NCI-H446 (cell line): ENCODE measurements at places on chromosomes 1 and 21.

DNA sequence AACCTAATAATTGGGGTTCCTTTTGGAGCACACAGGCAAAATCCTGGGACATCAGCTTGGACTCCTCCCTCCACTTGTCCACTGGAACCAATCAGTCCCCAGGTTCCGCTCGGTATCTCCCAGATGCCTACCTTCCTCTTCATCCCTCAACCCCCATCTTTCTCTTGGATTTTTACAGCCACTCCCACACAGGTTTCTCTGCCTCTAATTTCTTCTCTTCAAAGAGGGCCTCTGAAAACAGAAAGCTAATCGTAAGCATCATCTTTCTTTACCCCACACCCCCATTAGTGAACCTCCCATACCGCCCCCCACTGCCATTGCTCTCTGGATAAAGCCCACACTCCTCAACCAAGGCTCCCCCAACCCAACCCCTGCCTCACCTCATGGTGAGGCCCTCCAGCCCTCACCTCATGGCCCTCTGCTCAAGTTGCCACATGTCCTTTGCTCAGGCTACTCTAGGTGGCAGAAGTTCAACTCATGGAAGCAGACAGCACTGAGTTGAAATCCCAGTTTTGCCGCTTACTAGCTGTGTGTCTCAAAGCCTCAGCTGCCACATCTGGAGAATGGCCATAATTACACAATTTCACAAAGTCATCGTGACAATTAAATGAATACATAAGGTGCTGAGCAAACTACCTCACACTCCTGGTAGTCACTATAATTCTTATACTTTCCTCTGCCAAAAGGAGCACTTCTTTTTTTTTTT lies 18.1 kb upstream of the WASF2 start:
- no peak for DNase-seq

DNA sequence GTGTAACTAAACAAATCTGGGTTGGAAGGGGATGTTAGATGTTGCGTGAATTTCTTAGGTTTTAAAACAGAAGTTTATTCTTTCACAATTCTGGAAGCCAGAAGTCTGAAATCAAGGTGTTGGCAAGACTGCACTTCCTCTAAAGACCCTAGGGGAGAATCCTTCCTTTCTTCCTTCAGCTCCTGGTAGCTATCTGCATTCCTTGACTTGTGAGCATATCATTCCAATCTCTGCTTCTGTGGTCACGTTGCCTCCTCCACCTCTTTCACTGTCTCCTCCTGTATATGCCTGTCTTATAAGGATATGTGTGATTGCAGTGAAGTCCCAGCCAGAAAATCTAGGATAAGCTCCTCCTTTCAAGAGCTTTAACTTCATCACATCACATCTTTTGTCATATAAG lies 7.7 kb downstream of the CHRM3 start:
- no peak for DNase-seq

DNA sequence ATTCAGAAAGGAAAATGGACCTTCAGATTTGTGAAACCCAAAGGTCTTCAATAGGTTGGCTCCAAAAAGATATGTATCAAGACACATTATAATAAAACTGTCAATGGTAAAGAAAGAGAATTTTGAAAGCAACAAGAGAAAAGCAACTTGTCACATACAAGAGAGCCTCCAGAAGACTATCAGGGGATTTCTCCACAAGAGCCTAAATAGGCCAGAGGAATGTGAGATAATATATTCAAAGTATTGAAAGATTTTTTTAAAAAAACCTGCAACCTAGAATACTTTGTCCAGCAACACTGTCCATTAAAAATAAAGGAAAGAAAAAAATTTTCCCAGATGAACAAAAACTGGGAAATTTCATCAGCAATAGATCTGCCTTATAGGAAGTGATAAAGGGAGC lies 869.6 kb upstream of the ADGRL2 start:
- DNase-seq, result no peak

DNA sequence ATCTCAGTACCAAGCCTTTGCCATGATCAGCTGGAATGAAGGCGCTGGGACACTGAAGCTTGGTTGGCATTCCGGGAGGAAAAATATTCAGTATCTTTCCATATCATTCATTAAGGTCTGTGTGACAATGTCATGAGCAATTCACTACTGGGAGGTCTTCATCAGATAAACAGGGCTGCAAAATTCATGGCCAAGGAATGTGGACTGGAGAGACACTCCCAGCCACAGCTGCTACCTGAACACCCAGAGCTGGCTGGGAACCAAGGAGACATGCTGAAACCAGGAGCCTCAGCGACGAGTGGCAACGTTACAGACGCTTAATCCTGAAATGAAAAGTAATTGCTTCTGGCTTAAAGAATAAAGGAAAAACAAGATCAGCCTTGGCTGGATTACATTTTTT lies 30.6 kb upstream of the DDAH1 start:
- DNase-seq, result no peak

DNA sequence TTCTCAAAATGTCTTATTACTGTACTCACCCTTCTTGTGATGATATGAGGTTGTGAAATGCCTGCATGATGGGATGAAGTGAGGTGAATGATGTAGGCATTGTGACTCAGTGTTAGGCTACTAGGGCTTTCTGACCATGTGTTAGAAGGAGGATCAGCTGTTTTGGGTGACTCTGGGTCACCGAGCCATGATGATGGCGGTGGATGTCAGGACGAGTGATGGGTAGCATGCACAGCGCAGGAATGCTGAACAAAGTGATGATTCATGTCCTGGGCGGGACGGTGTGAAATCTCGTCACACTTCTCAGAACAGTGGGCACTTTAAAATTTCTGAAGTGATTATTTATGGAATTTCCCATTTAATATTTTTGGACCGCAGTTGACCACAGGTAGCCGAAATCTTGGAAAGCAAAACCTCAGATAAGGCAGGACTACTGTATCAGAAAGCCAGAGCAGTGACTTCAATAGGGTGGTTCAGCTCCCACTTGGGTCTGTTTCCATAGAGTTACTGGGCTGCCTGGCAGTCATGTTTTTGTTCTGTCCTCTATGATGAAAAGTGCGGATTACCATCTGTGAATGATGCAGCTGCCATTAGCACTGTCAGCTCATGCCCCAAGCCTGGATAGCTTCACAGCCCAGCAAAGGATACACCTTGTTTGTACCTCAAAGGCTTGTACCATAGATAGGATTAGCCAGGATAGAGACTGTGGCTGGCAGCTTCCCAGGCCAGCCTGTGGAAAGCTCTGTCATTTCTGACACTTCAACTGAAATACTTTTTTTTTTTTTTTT lies 26.6 kb downstream of the IL6R start:
- DNase-seq, result no peak

DNA sequence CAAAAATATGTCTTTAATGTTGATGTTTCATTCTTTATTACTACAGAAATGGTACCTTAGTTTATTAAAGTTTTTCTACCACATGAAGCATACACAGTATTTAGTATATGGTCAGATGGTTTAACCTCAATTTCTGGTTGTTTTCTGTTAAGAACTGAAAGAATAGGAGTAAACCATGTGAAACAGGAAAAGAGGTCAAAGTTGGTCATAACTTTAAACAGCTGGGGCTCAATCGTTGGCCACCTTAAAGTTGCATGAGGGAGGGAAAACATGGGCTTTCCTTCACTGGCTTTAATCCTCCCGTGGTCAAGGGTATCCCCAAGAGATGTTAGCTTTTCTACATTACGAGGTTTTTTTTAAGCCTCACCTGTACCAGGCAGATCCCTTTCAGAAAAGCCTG lies 483.3 kb upstream of the ADAMTS5 start:
- DNase-seq, result no peak

- no peak for DNase-seq
These were observed 22.3 kb downstream of the TRIM33 start for GRCh38 chr1:114488739-114489138.

DNA sequence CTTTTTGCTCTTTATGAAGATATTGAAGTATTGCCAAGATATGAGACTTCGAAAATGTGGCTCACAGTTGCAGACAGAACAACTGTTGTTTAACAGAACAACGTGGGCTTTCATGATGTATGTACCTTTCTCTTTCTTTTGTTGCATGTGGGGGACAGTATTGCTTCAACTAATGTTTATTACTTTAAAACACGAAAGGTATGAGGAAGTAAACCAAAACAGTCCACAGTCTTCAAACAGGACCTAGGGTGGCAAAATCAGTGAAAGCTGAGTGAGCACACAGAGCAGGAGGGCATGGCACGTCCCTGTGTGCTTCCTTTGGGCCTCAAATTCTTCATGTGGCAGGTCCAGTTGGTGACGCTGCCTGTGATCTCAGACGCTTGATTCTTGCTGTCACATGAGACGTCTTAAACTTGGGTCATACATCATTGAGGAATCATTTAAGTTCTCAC lies 7.8 kb upstream of the CHAF1B start:
- no peak for DNase-seq

GRCh38 chr1:90728502-90729287 lies 11.6 kb upstream of the BARHL2 start:
- no peak for DNase-seq

GRCh38 chr1:30418939-30419720 lies 304.3 kb downstream of the MATN1 start:
- DNase-seq, result no peak

DNA sequence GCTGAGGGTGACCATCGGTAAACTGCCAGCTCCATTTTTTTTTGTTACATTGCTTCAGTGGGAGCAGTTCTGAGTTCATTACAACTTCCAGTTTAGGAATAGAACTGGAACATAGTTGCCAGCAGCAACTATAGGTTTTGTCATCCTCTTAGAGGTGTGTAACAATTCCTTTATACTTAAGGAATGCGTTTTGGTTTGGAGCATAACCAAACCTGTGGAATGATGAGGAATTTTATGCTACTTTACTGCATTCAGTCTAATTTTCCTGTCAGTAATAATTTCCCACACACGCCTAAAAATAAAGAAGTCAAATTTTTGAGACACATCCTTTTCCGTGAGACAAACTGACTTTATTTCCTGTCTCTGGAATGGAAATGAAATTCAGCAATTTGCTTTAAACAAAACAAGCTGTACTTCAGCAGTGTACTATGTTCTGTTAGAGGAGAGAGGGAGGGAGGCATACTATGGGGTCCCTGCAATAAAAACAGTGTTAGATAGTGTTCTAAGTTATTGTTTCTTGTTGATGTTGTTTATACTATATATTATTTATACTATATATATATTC lies 4.8 kb upstream of the AMPD1 start:
- no peak for DNase-seq

- DNase-seq, result no peak
These were observed 4.6 kb downstream of the CHD1L start for GRCh38 chr1:147246910-147247655.

GRCh38 chr1:53468374-53468773 lies 9.2 kb downstream of the DMRTB1 start:
- DNase-seq, result no peak

GRCh38 chr1:82950606-82951200 lies 1048.2 kb downstream of the TTLL7 start:
- no peak for DNase-seq

- peak; percentile 23 for DNase-seq
These were observed at the start of gene BRINP2 for GRCh38 chr1:177170756-177171535. TSS of gene BRINP2 (plus strand) at chr1:177170958. CDS start at chr1:177229877, 58,919 bp downstream.

DNA sequence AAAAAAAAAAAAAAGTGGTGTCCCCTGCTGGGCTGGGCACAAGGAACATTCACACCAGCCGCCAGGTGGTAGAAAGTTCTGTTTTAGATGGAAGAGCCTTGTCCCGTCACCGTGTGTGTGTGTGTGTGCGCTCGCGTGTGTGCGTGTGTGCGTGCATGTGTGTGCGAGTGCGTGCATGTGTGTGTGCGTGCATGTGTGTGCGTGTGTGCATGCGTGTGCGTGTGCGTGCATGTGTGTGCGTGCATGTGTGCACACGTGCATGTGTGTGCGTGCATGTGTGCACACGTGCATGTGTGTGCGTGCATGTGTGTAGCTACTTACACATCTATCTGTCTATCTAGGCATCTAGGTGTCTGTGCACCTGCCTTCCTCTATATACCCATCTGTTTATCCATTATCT lies 491.7 kb downstream of the NPHP4 start:
- DNase-seq, result no peak

GRCh38 chr1:171334024-171334640 lies 20.1 kb downstream of the FMO4 start:
- DNase-seq, result no peak

DNA sequence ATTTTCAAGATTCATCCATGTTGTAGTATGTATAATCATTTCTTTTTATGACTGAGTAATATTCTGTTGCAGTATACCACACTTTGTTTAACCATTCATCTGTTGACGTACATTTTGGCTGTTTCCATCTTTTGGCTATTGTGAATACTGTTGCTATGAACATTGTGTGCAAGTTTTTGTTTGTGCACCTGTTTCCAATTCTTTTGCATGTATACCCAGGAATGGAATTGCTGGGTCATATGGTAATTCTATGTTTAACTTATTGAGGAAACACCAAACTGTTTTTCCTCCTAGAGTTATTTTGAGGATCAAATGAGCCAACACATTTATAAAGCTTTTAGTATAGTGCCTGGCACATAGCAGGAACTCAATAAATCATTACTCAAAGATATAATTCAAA lies 49.2 kb upstream of the MAN1A2 start:
- DNase-seq, result no peak

DNA sequence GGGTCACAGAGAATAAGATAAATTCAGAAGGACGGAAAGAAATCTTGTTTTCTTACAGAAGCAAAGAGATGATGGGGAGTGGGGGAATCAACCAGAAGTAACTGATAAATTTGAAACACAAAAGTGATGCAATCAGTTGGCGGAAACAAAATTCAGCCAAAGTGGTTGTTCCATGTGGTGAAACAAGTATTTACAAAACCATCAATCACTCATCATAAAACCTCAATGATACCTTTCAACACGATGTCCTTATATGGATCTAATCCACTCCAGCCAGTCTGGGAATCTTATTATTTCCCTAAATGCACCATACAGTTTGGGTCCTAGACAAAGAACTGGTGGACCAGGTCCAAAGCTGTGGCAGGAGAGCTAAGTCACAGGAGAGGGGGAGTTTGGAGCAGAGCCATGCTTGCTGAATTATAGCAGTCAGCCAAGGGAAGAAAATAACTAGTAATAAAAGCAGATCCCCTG lies 303.8 kb upstream of the LRRC7 start:
- peak; percentile 99 for DNase-seq

GRCh38 chr1:54804471-54805132 lies 3.5 kb upstream of the TTC22 start:
- DNase-seq, result no peak

- DNase-seq, result peak; percentile 63
These were observed 109.0 kb upstream of the IPO9 start for GRCh38 chr1:201719812-201720521.

DNA sequence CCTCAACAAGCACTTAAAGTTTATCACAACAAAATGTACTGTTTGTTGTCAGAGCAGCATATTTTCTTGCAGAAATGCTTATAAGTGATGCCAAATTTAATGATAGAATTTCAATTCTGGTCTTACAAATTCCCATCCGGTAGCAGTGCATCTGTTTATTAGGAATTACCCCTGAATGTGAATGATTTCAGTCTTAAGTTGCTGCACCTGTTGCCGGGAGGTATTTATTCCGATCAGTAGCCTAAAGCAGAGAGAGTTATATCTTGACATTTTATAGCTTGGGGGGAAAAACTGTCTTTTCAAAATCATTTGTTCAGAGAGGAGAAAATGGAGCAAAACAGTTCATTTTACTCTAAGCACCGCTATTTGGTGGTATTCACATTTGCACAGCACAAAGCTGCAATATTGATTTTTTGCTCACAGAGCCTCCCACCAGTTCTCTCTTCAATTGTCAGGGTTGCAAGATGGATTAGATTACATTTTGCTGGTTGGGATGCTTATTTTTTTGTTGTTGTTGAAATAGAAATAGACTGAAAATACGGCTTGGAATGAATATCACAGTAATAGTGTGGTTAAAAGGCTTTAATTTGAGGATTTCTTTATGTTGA lies 98.6 kb downstream of the ADGRL2 start:
- DNase-seq, result no peak

GRCh38 chr1:208025031-208025430 lies 114.1 kb upstream of the CD34 start:
- DNase-seq, result no peak

- no peak for DNase-seq
These were observed 111.0 kb upstream of the C1orf87 start for GRCh38 chr1:60184521-60184920.
